Right hindlimb (tissue), 1 donor: ENCODE measurements at places on chromosomes 12 and 14.

GRCh38 chr14:69845050-69845581, 34.1 kb upstream of the SMOC1 start:
- no peak for DNase-seq

GRCh38 chr14:74065746-74066575, 18.3 kb downstream of the ALDH6A1 start:
- no peak for DNase-seq

DNA sequence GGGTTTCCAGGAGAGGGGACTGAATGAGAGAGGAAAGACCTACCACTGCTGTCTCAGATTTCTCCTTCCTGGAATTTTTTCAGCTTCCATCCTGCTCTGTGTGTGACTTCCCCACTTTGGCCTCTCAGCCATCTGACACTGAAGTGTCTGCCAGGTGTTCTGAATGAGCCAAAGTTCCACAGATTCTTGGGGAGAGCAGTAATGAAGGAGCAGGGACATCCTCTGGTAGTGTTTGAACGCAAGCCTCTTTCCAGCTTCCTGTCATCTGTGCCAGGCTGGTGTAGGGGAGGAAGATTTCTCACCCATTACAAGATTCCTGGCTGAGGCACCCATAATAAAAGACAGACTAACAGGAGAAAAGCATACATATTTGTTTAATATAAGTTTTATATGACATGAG, 141.7 kb upstream of the NRXN3 start:
- peak; percentile 45 for DNase-seq

DNA sequence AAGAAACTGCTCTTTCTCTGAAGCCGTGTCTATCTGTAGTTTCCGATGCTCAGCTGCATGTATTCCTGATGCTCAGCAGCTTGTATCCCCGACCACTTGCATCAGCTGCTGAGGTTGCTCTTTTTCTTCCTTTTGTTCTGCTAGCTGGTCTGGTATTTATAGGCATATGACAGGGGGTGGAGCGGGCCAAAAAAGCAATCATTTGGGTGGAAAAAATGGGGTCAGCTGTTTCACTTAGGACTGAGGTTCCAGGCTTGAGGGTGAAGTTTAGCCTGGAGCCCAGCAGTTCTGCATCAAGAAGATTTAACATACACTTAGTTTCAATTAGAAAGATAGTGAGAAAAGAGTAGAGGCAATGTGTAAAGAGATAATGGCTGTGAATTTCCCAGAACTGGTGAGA, 23.6 kb upstream of the AMN1 start:
- no peak for DNase-seq

- DNase-seq, result no peak
Observed at GRCh38 chr14:98835051-98835824, 436.8 kb downstream of the BCL11B start.

- no peak for DNase-seq
Observed at GRCh38 chr12:89697296-89697695, 11.3 kb downstream of the ATP2B1 start.

DNA sequence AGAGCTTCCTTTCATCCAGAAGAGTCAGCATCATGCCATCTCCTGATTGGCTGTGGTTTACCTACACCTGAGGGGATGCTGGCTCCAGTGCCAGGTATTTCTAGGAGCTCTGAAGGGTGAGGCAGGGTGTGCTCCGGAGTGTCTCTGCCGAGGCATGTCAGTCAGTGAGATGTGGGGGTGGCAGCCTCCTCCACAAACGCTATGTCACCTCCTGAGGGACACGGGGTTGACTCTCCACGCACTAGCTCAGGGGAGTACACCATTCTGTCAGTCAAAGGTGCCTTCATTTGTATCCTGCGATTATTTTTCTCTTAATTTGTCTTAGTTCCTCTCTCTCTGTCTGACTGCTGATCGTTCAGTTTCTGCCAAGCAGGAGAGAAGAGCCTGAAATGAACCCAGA, 604.5 kb downstream of the VRK1 start:
- no peak for DNase-seq

DNA sequence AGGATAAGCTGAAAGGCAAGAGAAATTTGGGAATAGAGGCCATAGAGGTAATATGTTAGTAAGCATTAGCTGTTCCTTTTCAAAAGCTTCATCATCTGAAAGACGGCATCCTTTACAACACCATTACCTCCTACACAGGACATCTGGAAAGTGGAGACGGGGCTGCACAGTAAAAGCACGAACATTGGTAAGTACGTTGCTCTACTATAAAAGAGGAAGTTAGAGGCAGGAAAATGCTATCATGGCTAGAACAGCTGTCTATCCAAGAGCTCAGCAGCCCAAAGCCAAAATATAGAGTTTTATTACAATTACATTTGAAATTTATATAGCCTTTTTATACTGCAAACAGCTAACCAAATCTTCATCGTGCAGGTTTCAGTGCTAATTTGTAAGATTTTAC, 172.3 kb upstream of the GRIP1 start:
- no peak for DNase-seq

GRCh38 chr12:153080-153746, 60.7 kb downstream of the SLC6A12 start:
- no peak for DNase-seq

GRCh38 chr12:93468008-93468371, 676 bp downstream of the MRPL42 start:
- no peak for DNase-seq

DNA sequence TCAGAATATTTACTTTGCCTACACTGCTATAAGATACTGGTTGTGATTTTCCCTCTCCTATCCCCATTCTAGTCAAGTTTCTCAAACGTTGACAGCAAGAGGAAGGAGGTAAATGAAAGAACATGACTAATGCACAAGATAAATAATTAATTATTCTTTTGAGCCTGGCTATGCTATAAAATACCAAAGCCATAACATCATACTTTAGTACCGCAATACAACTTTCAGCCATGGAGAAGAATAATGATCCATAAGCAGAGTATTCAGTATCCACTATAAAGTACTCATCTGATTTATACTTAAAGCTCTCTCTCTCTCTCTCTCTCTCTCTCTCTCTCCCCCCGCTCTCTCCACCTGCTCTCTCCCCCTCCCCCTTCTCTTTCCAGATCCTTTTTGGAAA, 41.3 kb downstream of the TDG start:
- DNase-seq, result no peak

- no peak for DNase-seq
Observed at GRCh38 chr12:97246368-97246767, 216.2 kb upstream of the RMST start.

DNA sequence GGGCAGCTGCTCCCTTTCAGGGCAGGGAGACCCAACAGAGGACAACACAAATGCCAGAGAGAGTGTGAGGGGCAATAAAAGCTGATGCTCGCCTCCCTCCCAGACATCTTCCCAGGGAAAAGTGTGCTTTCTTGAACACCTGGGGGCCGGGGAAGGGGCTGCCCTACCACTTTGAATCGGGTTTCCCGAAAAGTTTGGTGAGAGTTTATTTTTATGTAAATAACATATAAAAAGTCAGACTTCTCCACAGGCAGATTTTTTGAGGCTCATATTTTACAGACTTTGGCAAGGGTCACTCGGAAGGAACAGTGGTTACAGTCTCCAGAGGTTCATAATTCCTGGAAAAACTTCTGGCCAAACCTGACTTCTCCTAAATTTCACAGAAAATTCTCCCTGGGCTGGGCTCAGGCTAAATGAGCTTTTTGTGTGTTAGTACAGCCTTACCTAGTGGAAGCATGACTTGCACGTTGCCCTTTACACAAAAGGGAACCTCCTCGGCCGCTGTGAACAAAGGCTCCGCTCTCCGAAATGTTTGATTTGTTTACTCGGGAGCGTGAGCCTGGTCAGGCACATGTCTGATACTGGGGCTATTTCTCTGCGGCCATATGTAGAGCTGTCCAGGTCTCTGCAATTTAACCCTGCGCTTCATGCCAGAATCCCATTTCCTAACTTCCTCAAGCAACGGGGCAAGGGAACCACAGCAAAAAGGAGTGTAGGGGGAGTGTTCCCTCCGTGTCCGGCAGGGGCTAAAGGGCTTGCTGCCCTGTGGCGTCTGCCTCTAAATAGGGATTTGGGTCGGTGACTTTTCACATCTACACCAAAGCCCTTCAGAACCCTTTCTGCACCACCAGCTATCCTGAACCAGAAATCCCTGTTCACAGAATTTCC, 3.4 kb downstream of the RTL1 start:
- DNase-seq, result peak; percentile 81

DNA sequence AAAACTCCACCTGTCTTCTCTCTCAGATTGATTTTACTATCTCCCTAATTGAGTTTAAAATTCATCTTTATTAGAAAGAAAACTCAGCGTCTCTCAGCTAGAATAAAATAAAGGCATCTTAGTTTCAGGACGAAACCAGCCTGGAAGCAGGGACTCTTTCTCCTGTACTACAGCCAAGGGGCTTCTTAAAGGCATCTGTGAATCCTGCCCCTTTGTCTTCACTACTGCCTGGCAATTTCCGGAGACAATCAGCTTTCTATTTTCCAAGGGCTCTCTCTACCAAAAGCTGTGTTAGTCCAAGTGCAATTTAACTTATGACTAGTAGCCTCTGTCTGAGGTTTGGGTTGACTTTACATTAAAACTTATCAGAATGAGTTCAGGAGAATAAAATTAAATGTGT, 623.3 kb upstream of the FOXG1 start:
- DNase-seq, result no peak

DNA sequence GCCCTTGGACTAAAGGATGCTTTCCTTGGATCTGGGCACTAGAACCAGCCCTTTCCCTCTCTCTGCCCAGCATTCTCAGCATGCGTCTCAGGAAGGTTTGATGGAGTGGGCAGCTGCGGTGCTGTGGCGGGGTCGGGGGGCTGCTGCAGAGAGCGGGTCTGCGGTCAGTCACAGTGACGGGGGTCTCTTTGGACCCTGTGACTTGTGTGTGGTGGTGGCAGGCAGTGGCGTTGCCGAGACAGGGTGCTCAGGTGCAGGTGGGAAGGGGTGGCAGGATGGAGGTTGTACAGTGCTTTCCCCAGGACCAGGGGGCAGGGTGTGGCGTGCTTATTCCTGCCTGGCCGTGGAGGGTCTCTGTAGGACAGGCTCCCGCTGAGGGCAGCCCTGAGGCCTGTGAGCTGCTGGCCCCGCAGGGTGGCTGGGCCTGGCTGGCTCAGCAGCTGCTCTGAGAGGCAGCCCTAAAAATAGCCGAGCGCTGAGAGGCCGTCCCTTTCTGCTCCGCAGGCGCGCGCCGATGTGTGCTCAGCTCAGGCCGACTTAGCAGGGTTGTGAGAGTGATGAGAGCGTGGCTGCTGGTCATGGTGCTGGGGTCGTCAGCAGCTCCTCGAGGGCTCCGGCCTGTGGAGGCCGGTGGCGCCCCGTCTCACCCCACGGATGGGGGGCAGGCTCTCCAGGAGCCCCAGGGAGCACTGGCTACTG, 9.7 kb downstream of the PACS2 start:
- DNase-seq, result peak; percentile 69

DNA sequence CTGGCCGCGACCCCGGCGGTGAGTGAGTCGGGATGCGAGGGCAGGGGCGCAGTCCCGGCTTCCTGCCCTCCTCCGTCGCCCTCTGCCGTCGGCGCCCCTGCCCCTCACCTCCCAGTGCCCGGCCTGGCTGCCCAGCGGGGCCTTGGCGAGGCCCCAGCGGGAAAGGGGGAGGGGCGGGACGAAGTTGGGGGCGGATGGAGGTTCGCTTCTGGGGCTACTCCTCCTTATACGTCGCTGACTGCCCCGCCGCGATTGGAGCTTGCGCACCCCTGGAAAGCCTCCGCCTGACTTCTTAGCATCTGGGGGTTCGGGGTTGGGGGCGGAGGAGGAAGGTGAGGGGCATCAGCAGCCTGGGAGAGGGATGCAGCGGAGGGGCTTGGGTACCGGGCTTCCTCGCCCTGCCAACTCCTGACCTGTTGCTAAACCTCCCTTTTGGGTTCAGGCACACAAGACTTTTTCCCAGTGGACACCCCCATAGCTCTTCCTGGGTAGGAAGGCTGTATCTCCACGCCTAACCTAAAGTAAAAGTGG, 406 bp downstream of the TMEM263 start:
- peak; percentile 87 for DNase-seq

DNA sequence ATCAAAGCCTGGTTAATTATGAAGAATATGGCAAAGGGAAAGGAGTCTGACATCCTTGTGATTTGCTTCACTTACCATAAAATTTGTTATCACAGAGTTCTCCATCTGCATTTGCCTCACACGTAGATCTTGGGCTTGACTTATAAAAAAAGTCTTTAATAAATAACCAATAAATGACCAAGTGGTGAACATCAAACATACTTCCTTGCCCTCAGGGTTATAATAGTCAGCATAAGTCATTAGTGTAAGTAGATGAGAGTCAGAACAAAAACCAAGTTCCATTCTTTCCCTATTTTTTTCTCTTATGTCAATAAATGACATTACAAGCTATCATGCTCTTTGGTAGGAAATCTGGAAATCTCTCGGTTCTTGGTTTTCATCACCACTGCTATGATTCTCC, 635.4 kb upstream of the ATXN7L3B start:
- DNase-seq, result no peak

DNA sequence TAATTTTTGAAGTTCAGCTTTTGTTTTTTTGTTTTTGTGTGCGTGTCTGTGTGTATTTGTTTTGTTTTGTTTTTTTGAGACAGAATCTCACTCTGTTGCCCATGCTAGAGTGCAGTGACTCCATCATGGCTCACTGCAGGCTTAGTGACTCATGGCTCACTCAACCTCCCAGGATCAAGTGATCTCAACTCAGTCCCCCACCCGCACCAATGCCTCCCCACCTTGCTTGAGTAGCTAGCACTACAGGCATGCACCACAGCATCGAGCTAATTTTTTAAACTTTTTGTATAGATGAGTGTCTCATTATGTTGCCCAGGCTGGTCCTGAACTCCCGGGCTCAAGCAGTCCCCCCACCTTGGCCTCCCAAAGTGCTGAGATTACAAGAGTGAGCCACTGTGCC, 981.4 kb downstream of the BCL11B start:
- no peak for DNase-seq

GRCh38 chr14:89707086-89707485, 247.4 kb downstream of the EFCAB11 start:
- no peak for DNase-seq

- peak; percentile 84 for DNase-seq
Observed at GRCh38 chr14:77301103-77301502, 19.6 kb downstream of the POMT2 start.

- no peak for DNase-seq
Observed at GRCh38 chr12:116882742-116883141, 1.5 kb upstream of the HRK start.

DNA sequence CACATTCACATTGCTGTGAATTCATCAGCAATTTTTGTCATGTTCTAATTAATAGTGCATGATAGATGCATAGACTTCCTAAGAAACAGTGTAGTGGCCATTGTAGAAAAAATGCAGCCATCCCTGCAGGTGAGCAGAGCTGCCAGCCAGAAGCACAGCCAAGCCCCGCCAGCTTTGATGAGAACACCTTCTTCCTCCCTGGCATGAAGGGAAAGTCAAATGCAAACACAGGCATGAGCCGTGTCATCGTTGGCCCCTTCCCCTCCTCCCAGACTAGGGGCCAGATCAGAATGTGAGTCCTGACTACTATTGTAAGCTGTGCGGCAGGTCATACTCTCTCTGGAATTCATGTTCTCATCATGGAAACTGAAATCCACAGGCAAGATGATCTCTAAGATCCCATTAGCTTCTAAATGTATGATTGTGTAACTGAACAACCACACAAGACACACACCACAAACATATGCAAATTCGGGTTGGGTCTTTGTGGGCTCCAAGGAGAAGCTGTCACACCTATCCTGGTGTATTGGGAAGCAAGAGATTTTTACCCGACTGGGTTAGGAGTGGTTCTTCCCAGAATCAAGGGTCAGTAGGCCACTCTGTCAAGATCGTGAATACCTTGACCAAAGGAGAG, 2.8 kb upstream of the AQP2 start:
- DNase-seq, result no peak
